ENCODE measurements at places on chromosomes 3 and 15.

DNA sequence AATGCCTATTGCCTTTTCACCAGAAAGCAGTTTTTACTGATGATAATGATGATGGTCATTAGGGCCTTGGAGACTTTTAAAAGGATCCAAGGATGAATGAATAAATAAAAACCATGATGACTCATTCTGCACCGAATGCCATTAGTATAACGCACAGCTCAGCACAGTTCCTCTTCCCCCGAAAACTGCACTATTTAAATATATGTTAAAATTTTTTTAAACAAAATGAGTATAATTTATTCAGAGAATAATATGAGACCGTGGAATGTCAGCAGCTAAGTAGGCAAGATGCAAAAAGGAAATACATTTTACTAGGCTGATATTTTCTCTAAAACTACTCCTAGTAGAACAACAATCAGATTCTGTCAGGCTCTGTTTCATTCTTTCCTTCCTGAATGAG is 83.4 kb upstream of the NANOGP8 start:
- DNase-seq = no peak

- no peak for DNase-seq
These were observed 61.9 kb upstream of the NR2F2 start for GRCh38 chr15:96268442-96269204.

- DNase-seq = no peak
These were observed 105.6 kb upstream of the ROPN1 start for GRCh38 chr3:124097362-124098131.

DNA sequence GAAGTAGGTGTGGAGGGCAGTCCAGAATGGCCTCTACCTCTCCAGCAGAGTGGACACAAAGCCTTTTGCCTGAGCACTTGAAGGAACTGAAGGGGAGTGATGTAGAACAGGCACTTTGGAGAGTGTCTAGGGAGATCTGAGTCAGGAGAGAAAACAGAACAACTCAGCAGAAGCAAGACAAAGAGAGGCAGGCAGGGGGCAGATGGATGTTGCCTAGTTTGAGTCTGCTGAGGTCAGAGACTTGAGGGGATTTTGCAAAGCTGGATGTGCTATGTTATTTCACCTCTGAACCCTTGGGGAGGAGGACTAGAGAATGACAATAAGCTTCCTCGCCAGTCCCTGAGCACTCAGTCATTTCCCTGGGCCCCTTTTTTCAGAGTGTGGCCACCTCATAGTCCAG is 366.4 kb downstream of the EPHB1 start:
- DNase-seq = no peak

DNA sequence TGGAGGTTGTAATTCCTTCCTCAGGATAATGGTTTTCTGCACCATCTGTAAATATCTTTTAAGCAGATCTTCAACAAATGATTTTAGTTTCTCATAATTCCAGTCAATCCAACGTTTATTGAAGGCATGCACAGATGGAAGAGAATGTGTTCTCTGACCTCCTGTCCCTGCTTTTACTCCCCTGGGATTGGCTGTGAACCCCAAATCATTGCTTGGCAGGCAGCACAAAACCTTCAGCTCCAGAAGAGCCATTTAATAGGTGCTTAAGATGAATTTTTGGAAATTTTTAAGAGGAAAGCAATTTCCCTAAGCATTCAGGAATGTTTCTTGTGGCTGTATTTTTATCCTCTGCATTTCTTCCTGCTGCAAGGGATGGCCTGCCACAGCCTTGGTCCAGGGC is 25.5 kb upstream of the THSD4 start:
- DNase-seq = no peak

GRCh38 chr3:37920156-37920699 is 58.5 kb downstream of the CTDSPL start:
- DNase-seq = no peak

- no peak for DNase-seq
These were observed 13.0 kb downstream of the PLCD1 start for GRCh38 chr3:38016410-38016809.

DNA sequence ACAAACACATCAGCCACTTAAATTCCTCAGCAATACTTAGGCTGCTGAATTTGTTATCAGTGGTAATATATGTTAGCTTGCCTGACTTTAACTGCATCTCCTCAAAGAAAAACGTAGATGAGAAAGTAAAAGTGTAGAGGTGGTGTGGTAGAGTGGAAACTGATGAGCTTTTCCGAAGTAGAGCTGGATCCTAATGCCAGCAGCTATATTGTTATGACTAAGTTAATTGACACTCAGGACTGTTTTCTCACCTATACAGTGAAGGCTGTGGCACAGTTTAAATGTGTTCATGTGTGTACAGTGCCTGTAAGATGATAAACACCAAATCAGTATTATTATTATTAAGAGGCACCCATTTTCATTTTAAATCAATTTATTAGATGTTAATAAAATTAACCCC is 174.9 kb downstream of the TNIK start:
- DNase-seq = no peak

DNA sequence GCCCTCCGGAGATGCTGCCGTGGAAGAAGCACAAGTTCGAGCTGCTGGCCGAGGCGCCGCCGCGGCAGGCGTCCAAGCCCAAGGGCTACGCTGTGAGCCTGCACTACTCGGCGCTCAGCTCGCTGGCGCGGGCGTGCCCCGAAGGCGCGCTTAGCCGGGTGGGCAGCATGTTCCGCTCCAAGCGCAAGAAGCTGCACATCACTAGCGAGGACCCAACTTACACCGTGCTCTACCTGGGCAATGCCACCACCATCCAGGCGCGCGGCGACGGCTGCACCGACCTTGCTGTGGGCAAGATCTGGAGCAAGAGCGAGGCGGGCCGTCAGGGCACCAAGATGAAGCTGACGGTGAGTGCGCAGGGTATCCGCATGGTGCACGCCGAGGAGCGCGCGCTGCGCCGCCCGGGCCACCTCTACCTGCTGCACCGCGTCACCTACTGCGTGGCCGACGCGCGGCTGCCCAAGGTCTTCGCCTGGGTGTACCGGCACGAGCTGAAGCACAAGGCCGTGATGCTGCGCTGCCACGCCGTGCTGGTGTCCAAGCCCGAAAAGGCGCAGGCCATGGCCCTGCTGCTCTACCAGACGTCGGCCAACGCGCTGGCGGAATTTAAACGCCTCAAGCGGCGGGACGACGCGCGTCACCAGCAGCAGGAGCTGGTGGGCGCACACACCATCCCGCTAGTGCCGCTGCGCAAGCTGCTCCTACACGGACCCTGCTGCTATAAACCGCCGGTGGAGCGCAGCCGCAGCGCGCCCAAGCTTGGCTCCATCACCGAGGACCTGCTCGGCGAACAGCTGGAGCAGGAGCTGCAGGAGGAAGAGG is 1.3 kb downstream of the FAM43A start:
- no peak for DNase-seq

GRCh38 chr3:138200424-138200823 is 13.3 kb downstream of the ARMC8 start:
- DNase-seq = no peak

Data from esophagus squamous epithelium (tissue), 5 donors.